ENCODE measurements at places on chromosomes 3 and 15.

GRCh38 chr3:128491941-128492670 lies 895 bp downstream of the GATA2 start:
- peak; percentile 52 for DNase-seq

DNA sequence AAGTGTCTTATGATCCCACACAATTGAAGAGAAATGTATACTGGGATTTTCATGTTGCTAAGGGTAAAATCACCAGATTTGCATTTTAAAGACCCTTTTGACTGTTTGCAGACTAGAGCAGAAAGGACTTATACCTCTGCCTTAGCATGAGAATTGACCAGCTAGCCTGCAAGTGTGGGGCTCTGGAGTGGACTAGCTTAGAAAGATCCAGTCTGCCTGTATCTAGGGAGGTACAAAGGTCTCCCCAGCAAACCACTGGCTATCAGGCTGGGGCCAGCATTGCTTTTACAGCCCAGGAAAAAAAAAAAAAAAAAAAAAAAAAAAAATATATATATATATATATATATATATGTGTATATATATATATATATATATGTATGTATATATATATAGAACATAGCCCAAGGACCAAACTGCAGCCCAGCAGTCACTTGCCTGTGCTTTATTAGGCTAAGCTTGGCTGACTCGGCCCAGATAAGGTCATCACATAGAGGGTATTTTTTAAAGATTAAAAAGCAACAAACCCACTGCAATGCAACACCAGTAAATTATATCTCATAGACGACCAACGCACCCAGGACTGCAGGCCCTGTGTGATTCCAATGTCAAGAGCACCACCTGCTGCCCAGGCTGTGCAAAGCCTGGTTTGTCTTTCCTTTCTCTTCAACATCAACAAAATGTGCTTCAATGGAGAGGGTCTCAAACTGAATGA lies 63.7 kb downstream of the DCLK3 start:
- DNase-seq: peak; percentile 86

- DNase-seq: no peak
Observed at GRCh38 chr3:62143843-62144450, 229.4 kb downstream of the FEZF2 start.

- peak; percentile 77 for DNase-seq
Observed at GRCh38 chr3:123611082-123611481, 26.2 kb upstream of the HACD2 start.

DNA sequence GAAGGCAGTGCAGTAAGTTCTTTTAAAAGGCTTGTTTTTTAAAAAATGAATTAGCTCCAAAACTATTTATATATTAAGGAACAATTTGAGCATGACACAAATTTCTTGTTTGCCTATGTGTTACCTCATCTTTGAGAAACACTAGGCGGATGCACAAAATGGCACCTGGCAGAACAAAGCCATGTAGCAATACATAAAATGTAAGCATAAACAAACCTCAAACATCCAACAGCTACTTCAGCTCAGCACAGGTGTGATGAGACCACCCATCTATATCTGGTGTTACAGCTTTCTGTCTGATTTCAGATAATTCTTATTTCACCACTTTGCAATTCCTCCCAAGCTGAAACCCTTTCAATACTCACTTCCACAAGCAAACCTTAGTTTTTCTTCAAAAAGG lies 221.2 kb upstream of the CNTN6 start:
- DNase-seq: no peak

- DNase-seq: no peak
Observed at GRCh38 chr3:162082516-162082915, 585.9 kb downstream of the OTOL1 start.

DNA sequence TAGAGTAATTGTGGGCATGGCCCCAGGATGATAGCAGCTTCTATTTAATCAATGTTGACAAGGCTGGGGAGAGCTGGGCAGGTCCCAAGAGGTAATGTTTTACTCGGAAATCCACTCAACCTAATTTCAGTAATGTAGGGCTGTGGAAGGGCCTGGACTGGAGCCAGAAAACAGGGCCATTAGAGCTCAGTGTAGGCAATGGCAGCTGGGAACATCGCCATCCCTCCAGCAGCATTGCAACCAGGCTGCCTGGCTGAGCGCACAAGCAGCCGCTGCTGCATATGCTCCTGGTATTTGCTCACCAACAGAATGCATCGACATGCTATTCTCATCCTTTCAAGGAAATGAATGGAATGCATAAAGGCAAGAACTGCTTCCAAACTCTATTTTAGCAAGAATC lies 90.0 kb downstream of the GAP43 start:
- no peak for DNase-seq

DNA sequence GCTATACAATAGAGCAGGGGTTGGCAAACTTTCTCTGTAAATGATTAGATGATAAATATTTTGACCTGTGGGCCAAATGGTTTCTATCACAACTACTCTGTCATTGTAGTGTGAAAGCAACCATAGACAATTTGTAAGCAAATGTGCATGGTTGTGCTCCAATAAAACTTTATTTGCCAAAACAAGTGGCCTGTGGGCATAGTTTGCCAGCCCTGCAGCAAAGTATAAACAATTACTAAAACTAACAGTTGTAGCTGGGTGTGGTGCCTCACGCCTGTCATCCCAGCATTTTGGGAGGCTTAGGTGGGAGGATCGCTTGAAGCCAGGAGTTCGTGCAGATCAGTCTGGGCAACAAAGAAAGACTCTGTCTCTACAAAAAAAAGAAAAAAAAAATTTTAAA lies 61.6 kb downstream of the NBEAL2 start:
- DNase-seq: no peak

DNA sequence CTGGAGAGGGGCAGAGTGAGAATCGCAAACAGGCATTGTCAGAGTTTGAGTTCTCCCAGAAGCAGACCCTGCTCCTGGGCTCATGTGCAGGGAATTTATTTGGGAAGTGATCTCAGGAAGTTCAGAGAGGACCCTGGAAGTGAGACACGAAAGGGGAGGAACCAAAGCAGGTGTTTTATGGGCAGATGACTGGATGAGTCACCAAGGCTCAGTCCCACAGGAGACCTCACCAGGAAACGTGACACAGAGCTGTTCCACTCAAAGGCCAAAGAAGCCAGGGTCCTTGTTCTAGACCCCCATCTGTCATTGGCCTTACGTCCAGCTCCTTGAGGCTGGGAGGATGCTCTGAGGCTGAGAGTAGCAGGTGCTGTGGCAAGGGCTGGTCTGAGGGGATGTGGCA lies 43.4 kb upstream of the SEC22A start:
- DNase-seq: no peak

DNA sequence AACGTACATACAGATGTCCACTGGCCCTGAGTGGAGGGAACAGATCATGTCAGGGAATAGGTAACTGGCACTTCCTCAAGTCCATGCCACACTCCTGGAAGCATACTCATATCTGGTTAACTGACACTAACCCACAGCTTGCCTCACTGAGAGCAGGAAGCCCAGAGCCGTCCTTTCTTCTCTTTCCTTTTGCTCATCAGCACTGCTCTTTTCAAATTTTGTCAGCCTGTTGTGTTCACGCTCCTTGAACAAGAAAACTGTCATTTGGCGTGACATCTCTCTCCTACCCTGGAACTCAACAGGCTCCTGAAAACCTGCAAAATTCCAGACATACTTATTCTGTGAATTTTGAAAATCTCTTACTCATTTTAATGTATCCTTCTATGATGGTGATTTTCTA lies 360.2 kb downstream of the MAGI1 start:
- DNase-seq: no peak

GRCh38 chr15:62847900-62848489 lies 194.6 kb upstream of the TPM1 start:
- DNase-seq: peak; percentile 67

GRCh38 chr15:46853600-46853999 lies 863.7 kb upstream of the SEMA6D start:
- no peak for DNase-seq

DNA sequence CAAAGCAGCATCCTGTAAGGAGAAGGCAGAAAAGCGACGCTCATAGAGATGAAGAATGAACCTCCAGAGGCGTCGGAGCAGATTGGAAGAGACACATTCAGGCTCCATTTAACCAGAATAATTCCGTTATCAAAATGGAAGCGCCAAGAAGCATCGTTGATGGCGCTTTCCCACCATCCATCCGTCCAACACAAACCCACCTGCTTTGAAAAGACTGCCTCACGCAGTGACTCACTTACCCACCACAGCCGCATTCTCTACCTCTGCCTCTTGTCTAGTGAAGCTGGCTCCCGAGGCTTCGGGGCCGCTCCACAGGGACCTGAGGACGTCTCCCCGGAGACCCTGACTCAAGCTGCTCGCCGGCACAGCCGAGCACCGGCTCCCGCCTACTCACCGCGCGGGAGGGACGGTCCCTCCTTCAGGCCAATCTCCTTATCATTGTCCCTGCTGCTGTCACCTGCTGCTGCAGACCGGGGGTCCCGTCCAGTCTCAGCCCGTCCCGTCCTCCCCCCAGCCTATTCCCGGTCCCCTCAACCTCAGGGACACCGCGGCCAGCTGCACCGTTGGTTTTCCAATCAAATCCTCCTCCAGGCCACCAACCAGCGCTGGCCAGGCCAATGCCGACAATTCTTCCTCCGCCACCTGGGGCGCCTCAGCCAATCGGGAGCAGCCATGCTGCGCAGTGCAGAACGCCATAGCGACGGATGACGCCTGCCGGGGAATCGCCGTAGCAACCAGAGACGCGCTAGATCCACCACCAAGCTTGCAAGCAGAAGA lies at the start of gene NEK10:
TSS of gene NEK10 (minus strand) at position 553 of the 777 bp plus-strand sequence. CDS start 16,501 bp downstream, outside the sequence.
- DNase-seq: peak; percentile 96

DNA sequence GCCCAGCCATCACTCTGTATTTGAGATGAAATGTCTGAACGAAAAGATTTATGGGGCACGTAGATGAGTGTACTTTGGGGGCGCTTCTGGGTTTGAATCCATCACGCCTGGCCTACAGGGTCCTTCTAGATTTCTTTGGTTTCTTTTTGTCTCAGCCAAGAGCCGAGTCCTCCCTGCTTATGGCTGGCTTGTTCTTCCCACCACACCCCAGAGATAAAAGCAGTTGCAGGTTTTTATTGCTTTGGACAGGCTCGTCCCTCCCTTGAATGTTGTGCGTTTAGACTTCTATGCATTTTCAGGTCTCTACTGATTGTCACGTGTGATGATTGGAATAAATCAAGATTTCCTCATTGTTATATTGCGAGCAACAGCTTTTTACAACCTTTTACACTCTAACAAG lies 104.8 kb upstream of the CHRNA7 start:
- DNase-seq: no peak

DNA sequence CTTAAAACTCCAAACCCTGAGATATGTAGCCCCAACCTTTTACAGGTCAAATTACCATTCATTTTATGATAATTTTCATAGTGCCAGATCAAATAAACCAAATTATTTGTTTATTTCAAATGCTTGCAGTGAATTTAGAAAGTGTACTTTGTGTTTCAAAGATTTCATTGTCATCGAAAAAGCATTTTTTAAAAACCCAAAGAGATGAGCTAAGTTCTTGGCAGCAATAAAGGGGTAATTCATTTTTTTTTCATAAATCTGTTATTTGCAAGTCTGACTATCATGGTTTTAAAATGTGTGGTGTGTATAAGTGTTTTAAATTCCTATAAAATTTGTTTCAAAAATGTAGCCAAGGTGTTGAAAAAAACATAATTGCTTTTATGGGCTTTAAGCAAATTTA lies 17.2 kb downstream of the PTX3 start:
- DNase-seq: no peak

GRCh38 chr15:72341361-72341760 lies 21.4 kb upstream of the CELF6 start:
- no peak for DNase-seq
